ENCODE measurements at places on chromosomes 16 and 17.

DNA sequence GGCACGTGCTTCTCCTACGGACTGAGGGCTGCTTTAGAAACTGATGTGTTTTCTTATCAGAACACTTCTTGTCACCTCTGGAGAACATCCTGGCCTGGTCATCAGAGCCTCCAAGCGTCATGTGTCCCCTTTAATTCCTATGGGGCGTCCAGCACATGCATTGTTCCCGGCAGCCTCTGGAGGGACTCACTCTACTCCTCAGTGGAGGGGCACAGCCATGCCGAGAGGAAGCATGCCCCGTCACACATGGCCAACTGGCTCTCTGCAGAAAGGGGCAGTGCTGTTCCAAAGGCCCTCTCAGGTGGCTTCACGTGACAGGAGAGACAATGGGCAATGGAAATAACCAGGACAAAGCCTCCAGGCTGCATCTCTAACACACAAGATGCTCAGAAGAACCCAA lies 31.8 kb downstream of the CDRT15L2 start:
- no peak for DNase-seq

- no peak for DNase-seq
These were observed 89.8 kb upstream of the GNAO1 start for GRCh38 chr16:56101480-56101879.

DNA sequence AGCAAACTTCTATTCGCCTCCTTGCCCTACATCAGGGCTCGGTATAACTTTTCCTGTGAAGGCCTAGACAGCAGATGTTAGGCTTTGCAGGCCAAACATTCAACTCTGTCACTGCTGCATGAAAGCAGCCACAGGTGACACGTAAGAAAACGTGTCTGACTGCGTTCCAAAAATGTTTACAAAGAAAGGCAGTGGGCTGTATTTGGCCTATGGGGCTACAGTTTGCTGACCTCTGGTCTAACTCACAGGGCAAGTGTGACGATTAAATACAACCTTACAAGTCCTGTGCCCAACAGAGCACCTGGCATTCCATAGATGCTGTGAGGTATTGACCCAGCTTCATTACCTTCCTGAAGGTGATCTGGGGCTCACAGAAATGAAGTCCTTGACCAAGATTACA lies 79.4 kb downstream of the USP31 start:
- DNase-seq: no peak

GRCh38 chr17:4599505-4600281 lies 15.4 kb downstream of the SMTNL2 start:
- DNase-seq: no peak

DNA sequence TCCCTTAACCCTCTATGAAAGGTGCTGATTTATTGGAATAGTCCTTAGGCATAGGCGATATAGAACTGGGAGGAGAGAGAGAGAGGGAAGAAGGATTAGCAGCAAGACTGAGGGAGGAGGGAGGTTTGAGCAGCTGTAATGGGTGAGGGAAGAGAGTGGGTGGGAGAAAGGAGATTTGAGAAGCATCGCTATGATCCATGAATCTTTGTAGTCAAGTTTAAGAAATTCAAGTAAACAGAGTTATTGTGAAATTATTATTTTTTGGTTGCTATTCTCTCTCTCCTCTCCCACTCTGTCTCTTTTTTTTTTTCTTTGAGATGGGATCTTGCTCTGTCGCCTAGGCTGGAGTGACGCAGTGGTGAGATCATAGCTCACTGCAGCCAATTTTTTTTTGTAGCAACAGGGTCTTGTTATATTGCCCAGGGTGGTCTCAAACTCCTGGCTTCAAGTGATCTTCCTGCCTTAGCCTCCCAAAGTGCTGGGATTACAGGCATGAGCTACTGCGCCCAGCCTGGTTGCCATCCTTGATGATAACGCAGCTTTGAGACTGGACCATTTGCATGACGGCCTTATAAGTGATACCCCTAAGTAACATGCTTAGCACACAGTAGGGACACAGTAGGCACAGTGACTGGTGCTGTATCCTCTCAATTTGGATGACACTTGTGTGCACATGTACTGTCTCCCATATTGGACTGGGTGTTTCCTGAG lies 21.0 kb upstream of the TNS4 start:
- no peak for DNase-seq
